ENCODE measurements at places on chromosomes 3 and 15.
A peak's percentile ranks its signal among the peaks of the same experiment; 100 is the strongest.

DNA sequence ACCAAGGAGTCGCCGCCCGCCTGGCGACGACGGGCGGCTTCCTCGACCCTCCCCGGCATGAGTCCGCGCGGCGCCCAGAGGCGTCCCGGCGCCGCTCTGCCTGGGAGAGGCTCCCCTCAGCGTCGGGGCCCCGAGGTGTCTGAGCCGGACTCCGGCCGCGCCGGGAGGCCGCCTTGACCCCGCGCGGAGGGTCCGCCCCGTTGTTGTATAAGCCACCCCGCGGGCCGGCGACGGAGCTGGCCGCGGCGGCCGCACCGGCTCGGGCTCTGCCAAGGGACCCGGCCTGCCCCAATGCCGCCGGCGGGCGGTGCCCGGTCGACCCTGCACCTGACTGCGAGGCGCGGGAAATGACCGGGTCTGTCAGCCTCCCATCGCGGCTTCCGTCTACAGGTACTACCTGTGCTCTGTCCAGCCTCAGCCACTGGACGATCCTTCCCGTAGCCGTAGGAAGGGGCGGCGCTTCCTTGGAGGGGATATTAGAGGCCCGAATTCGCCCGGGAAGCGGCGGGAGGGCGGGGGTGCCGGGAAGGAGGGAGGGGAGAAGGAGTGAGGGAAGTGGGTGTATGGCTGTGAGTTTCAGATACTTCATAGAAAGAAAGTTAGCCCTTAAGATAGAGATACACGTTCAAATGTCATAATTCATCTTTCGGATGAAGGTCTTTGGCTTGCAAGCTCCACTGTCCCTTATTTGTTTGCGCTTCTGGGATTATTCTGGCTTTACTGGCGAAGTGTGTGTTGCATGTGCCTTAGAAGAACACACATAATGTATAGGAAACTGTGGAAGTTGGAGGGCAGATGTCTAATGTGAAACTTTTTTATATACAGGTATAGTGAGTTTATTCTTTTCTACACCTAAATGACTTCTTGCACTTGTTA is 620 bp downstream of the ABHD5 start:
- DNase-seq: peak; percentile 24

DNA sequence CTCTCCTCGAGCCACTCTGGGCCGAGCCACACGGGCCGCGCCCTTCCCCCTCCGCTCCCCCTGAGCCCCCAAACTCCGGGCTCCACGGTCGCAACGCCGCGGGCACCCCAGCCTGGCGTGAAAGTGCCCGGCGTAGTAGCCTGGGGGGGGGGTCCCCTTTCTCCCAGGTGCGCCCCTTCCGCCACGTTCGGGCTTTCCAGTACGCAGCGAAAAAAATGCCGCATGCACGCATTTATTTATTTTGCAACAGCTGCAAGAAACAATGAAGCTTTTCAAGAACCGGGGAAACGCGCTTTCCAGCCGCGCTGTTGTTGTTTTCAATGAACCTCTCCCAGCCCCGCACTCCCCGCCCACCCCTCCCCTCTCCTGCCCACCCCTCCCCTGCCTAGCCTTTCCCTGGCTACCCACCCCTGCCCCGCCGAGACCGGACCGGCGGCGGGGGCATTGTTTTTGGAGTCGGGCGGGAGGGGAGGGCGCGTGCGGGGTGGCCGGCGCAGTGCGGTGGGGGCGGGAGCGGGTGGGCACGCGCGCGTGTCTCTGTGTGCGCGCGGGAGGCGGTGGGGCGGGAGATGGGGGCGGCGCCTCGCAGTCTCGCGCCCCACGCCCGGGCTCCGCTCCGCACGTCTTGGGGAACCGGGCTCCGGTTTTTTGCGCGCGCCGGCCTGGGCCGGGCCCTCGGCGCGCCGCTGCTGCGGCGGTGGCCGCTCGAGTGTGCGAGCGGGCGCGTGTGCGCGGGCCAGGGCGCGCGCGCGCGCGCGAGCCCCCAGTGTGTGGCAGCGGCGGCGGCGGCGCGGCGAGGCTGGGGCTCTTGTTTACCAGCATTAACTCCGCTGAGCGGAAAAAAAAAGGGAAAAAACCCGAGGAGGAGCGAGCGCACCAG is at the start of gene IGF1R:
Gene IGF1R (plus strand): TSS at position 766 of the 880 bp plus-strand sequence. CDS start 1,043 bp downstream, outside the sequence.
- peak; percentile 77 for DNase-seq

DNA sequence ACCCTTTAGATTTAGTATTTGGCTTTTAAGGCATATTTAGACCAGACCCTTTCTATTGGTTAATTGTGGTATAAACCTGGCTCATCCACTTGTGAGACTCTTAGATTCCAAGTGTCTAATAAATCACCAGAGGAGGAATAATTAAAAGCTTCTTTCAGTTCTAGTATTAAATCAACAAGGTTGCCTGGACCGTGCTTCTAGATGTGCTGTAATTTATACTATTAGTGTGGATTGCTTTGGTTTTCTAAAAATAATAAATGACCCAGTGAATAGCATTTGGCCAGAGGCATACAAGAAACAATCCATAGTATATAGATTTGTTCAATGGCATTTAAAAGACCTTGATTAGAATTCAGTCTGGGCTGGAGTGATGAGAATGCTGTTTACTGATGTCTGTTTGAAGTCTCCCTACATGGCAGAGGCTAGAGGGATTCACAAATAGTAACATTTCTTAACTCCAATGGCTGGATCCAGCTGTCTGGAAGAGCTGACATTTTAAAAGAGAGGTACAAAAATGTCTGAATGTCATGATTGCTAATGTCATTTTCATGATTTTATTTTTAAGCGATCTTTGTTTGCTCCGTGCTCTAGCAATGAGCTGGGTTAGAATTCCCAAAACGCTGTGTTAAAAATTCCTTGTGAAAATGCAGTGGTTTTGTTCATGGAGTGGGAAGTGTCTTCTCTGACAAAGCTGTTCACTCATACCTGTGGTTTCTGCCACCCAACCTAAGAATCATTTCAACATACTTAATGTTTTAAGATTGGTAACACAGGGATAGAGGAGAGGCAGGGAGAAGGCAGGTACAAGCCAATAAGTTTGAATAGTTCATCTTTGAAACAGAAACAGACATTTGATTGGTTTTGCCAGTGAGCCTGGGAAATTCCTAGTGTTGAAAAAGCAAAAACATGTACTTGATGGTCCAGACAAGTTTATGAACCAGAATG is 89.9 kb downstream of the RBMS3 start:
- no peak for DNase-seq

DNA sequence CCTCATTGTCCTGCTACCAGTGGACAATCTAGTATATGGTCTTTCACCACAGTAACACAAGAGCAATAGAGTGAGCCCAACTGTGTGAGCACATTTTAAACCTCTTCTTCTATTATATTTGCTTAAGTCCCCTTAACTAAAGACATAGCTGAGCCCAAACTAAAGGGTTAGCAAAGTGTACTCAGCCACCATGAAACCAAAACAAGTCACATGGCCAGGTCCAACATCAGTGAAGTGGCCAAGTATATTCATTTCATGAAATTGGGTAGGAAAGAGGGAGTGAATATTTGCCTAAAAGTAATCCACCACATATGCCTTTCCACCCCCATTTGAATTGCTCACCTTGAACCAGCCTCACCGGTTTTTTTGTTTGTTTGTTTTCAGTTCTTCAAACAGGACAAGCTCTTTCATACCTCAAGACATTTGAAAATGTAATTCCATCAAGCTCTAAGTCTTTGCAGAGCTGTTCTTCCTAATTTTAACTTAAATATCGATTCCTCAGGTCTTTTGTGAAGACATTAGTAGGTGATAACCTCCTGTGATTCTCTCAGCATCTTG is 327.0 kb upstream of the SEMA6D start:
- DNase-seq: no peak

DNA sequence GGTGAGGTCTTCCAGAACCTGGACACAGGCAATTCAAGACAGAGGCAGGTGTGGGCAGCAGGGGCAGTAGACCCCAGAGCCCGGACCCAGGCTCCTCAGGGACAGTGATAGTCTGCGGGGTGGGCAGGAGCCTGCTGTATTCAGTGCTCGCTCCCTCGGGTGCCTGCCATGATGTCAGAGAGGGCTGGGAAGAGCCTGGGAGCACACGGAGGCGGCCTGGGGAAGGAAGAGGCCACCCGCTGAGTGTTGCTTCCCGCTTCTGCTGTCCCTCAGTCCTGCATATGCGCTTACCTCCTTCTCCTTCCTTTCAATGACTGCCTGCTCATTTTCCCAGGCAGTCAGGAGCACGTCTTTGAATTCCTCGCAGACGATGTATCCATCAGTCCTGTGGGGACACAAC is 22.8 kb downstream of the TMEM43 start:
- DNase-seq: no peak

GRCh38 chr15:69753867-69754266 is 301.2 kb downstream of the RPLP1 start:
- DNase-seq: no peak

GRCh38 chr3:10946526-10946925 is 46.0 kb upstream of the SLC6A1 start:
- no peak for DNase-seq

DNA sequence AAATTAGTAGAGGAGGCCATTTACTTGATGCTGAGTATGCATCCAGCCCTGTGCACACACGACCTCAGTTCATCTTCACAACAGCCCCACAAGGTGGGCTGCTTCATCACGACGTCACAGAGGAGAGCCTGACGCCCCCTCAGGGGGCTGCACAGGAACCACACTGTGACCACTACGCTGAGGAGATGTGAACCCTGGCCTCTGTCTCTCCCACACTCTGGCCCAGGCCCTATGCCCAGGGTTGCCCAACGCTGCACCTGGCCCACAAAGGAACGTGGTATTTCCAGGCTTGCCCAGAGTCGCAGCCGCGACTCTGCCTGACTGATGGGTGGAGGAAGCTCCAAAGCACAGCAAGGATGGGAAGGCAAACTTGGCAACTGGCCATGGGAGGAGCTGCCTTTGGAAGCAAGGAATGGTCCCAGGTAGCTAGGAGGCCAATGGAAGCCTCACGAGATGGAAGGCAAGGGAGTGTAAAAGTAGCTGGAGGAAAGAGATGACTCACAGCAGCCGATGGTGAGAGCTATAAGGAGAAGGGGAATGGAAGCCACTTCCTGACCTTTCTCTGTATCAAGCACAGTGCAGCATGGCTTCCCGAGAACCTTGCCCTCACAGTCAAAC is 226.0 kb downstream of the KLF13 start:
- no peak for DNase-seq

GRCh38 chr3:39220407-39221140 is 28.2 kb upstream of the XIRP1 start:
- DNase-seq: no peak

Data from stimulated activated CD4-positive, alpha-beta T cell treated with anti-CD3 and anti-CD28 coated beads, Interleukin-12 subunit alpha, Interleukin-12 subunit beta, amount 100 ng/mL, for 24 hours (primary cell).